Umbilical cord (tissue), 2 donors: ENCODE measurements at places on chromosomes 11 and 22.

- no peak for DNase-seq
Measured at GRCh38 chr22:47457021-47457420, 694.6 kb downstream of the TBC1D22A start.

GRCh38 chr11:109708184-109708583 lies 286.2 kb downstream of the C11orf87 start:
- DNase-seq, result no peak

- no peak for DNase-seq
Measured at GRCh38 chr11:122115524-122116379, at the start of gene BLID. TSS of gene BLID (minus strand) at chr11:122116215. CDS start at chr11:122115922, 293 bp downstream.

GRCh38 chr11:93528757-93529645 lies 14.2 kb downstream of the SMCO4 start:
- no peak for DNase-seq

DNA sequence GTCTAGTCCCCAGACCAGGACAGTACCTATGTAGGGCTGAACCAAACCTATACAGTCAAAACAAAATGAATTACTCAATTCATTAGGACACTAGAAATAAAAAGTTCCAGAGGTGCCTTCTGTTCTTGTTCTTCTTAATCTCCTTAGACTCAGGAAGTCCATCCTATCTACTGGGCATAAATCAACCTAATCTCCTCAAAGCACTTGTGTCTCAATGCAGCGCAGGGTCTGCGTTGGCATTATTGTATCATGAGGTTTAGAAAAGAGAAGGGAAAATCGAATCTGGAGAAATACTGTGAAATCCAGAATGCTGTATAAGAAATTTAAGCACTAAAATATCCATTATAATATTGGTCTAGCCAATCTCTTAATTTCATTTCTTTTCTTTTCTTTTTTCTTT lies 2.4 kb upstream of the OR10V1 start:
- DNase-seq, result no peak

GRCh38 chr11:133082841-133083488 lies 449.3 kb downstream of the OPCML start:
- peak; percentile 49 for DNase-seq

DNA sequence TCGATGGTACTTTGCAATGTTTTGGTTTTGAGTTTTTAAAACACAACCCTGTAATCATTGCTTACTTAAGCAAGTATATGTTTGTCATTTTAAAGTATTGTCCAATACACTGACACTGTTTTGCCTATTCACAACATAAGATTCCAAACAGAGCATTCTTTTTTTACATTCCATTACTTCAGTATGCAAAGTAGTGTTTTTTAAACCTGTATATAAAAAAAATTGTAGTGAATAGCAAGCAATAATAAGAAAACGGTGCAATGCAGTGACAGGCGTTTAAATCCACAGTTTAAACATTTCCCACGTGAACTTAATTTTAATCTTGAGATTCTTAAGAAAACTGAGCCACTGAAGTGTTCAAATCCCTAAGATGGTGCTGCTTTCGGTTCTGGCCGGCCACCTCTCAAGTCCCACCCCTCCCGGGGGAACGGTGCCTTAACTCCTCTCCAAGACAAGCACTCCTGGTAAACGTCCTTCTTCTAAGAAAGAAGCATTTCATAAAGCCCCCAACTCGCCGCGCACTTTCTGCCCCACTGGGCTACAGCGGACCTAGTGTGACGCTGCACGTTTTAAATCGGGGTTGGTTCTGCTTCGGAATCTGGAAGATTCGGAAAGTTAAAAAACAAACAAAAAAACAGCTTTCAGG lies 2.9 kb downstream of the PGR start:
- DNase-seq, result peak; percentile 44

DNA sequence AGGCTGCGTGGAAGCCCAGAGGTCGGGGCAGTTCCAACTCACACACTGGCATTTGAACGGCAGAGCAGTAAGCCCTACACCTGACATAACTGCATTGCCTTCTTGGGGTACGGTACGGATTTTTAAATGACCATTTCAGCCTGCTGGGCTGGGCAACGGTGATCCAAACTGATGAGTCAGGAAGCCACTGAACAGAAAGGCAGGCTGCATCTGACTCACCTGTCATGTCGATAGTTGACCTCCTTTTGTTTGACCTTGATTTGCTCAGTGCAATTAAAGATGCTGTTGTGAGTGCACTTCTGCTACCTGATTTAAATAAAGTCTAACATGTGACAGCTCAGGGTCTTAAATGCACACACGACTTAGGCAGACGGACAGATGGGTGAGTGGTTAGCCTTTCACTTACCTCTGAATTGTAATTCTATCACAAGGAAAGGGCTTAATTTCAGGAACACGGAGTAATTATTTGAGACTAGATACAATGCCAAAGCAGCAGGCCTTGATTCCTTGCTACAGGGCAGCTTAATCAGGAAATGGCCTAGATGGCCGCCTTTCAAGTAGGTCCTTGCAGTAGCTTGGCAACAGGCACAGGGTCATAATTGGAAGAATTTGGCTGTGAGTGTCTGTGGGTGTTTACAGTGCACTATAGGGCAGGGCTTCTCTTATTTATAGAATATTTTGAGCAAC lies 52.2 kb downstream of the BMAL1 start:
- no peak for DNase-seq
